Naive thymus-derived CD8-positive, alpha-beta T cell (primary cell): ENCODE measurements at places on chromosomes 3 and 15.

DNA sequence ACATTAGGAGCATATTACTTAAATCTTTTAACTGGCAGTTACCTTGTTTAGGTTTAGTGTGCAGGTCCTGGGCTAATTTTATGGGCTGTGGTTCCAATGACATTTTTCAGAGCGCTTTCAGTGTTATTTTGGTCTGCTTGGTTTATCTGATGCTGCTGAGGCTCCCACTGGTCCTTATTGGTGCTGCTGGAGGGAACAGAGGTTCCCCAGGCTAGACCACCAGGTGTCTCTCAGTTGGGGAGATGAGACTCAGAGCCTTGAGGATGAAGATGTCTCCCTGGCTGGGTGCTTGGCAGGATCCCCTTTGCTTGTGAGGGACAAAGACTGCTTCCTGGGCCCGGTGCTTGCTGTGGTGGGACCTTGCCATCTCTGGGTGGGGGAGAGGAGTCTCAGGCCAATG is 28.3 kb upstream of the TASOR start:
- no peak for DNase-seq

GRCh38 chr3:152289708-152290107 is 21.0 kb downstream of the MBNL1 start:
- no peak for DNase-seq

GRCh38 chr3:149414557-149415231 is 37.2 kb upstream of the TM4SF1 start:
- no peak for DNase-seq

- no peak for DNase-seq
These were observed 159.2 kb downstream of the TNIK start for GRCh38 chr3:171301002-171301401.

DNA sequence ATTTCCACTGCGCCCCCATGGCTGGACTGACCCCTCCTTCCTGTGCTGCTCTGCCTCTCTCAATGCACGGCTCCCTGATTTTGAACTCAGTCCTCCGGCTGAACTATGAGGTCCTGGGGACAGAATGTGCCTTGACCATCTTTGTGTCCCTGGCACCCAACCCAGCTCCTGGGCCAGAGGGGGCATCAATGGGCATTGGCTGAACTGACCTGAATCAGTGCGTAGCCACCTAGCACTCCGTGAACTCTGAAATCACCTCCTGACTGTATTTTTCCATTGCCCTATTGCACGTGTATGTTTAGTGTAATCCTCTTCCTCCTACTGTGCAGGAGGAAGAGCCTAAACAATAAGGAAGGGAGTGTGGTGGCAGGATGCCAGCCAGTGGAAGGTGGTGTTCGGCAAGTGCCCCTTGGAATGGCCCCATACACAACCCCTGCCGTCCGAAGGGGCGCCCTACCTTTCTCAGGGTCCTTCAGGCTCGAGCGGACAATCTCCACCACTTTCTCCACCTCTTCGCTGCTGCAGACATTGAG is 33.5 kb downstream of the BDH1 start:
- no peak for DNase-seq

DNA sequence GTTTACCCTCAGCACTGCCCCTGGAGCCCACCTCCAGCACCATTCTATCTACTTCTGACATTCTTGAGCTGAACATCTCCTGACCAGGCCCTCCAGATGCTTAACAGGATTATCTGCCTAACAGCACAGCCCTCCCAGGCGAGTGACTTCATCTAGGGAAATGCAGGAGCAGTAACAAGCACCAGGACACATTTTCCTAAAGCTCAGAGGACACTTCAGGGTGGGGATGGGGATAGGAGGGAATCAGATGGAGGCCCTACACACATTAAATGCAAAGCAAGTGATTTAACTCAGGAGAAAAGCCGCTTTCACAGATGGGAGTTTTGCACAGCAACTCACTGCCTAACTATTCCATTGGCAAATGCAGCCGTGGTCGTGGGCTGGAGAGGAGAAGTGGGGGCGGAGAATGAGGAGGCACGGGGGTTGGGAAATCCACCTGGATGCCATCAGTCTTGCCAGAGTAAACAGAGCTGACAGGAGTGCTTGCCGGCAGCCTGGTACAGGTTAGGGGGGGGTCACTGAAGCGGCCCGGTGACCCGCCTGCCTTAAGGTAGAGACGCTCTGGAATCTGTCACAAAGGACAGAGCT is 21.3 kb upstream of the BNC1 start:
- no peak for DNase-seq

DNA sequence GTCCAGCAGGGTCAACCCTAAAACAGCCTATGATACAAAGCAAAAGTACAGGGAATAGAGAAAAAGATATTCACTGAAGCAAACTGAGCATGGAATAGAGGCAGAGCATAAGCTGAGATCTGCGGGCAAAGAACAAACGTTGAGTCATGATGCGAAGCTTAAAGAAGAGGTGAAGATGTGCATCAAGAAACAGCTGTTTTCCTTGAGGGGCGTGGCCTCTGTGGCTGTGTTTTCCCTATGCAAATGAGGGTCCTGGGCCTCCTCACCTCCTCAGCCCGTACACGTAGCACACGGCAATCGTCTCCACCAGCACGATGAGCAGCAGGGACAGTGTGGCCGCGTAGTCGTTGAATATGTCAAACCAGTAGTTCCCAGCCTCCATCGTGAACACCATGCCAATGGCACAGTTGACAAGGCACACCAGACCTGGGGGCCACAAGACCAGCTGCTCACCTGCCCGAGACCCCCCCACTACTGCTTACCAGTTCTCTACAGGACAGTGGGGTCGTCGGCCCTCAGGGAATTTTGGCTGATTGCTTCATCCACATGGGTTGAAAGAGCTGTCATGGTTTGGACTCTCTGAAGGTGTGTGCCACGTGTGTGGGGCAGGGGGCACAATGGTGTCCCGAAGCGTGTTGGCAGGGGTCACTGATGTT is 33.6 kb downstream of the SLC6A20 start:
- DNase-seq = no peak

DNA sequence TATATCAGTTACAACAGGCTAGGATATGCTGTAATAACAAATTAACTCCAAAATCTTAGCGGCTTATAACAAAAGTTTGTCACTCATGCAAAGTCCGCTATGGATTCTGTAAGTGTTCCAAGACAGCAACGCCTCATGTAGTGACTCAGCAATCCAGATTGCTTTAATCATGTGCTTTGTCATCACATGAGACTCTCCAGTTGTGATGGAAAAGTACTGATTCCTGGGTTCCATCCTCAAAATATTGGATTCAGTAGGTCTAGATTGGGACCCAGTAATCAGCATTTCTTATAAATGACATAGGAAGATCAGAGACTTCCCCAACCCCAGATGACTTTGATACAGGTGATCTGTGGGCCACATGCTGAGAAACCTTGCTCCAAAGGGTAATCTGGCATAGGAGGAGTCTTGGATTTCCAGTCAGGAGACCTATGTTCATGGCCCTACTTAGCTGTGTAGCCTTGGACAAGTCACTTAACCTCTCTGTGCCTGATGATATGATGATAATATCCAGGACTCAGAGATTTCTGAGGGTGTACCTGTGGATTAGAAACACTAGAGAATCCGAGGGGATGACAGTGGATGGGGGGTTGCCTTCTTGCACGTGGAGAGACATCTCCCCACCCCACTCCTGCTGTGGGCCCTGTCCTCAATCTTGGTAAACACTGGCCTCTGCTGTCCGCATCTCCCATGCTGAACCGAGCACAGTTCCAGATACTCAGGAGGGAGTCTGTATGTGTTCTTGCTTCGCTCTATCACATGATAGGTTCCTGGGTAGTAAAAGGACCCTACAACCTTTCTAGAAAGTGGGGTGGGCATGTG is 65.5 kb downstream of the CORO2B start:
- no peak for DNase-seq

GRCh38 chr3:173737167-173737808 is 339.7 kb downstream of the NLGN1 start:
- no peak for DNase-seq

- no peak for DNase-seq
These were observed 99.0 kb downstream of the TMCC1 start for GRCh38 chr3:129794311-129795185.

- no peak for DNase-seq
These were observed 181.6 kb upstream of the RBMS3 start for GRCh38 chr3:29099296-29099695.
